SJSA1 (cell line): ENCODE measurements at places on chromosomes 16 and 17.

- no peak for DNase-seq
These were observed 8.1 kb downstream of the CRISPLD2 start for GRCh38 chr16:84827897-84828296.

DNA sequence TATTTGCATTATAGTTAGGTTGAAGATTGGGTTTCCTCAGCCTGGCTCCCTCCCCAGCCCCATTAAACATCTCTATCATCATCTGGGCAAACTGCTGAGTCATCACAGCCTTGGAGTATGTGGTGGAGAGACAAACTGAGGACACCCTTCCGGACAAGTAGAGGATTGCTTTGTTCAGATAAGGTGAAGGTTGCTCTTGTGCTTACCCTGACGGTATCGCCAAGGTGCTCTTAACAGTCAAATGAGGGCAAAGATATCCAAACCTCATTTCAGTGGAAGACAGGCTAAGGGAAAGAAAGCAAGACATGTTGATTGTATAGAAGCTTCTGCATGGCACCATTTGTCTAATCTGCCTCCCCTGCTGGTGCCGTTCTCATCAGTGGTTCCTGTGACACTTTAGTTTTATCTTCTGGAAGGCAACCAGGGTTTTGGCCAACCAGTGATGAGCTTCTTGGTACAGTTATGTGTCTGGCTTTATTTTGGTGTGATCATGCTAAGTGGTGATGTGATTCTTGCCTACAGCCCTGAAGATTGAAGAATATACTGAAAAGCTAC is 56.9 kb upstream of the LGALS9 start:
- DNase-seq = peak; percentile 21

DNA sequence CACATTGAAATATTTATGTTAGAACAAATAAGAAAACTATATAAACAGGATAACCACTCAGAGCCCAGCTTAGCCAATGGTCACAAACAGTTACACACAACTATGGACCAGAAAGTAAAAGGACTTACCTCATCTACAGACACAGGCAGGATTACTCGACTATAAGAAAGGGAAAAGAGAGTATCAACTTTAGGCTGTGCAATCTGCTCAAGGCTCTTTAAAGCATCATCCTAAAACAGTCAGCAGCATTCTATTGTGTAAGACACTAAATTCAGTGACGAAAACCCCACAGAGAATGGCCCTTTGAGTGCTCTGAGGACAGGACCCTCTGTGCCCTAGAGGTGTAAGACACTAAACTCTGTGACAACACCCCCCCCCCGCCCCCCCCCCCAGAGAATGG is 4.2 kb downstream of the PITPNA start:
- no peak for DNase-seq

GRCh38 chr16:14292051-14292825 is 221.1 kb downstream of the MRTFB start:
- DNase-seq = no peak

DNA sequence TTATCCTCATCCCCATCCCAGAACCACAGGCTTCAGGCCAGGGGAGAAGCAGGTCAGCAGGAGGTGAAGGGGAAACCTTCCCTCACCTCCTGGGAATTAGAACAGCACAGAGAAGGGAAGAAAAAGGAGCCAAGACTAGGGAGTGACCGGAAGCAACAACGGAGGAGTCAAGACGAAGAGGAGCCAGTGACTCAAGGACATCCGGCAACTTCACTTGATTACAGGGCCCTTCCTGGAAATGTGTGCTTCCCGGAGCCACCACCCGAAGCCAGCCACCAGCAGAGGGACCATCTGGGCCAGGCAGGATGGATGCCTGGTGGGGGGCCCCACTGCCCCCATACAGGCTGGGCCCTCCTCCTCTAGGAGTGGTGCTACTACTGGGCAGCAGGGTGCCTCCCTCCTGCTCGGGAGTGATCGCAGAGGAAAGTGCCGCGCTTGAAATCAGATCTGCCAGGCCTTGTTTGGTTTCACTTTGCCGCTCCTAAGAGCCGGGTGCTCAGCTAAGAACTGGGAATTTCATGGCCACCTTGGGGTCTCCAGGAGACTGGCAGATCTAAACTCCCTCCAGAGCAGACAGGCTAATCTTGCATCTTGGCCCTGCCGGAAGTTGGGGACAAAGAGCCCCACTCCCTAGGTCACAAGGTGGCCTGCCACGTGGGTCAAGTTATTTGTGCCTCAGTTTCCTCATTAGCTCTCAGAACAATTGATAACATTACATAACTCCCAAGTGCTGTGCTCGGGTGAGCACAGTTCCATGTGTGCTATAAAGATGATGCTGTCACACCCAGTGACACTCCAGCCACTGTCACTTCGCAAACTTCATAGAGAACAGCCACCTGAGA is 6.6 kb downstream of the CDC42EP4 start:
- peak; percentile 99 for DNase-seq

DNA sequence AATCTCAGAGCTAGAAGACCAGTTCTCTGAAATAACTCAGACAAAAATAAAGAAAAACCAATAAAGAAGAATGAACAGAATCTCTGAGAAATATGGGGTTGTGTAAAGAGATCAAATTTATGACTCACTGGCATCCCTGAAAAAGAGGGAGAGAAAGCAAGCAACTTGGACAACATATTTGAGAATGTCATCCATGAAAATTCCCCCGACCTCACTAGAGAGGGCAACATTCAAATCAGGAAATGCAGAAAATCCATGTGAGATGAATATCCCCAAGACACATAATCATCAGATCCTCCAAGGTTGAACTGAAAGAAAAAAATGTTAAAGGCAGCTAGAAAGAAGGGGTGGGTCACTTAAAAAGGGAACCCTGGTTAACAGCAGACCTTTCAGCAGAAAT is 32.1 kb downstream of the TANC2 start:
- DNase-seq = no peak

GRCh38 chr17:69323806-69324205 is 3.1 kb downstream of the ABCA5 start:
- DNase-seq = no peak

DNA sequence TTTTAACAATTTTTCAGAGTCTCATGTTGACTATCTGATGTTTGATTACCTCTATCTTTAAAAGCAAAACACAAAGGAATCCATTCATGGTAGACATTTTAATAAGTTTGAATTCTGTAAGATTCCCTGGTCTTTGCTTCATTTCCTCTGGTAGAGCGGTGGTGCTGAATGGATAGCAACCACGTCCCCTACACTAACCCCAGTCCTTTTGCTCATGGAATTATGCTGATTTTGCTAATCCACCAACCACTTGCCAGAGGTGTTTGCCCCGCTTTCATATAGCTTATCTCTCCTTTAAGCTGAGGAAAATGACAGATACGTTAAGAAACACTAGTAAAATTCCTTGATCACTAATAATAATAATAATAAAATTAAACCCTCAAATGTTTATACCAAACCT is 9.5 kb downstream of the KCNJ16 start:
- no peak for DNase-seq

GRCh38 chr16:49464877-49465504 is 91.4 kb downstream of the C16orf78 start:
- DNase-seq = no peak

DNA sequence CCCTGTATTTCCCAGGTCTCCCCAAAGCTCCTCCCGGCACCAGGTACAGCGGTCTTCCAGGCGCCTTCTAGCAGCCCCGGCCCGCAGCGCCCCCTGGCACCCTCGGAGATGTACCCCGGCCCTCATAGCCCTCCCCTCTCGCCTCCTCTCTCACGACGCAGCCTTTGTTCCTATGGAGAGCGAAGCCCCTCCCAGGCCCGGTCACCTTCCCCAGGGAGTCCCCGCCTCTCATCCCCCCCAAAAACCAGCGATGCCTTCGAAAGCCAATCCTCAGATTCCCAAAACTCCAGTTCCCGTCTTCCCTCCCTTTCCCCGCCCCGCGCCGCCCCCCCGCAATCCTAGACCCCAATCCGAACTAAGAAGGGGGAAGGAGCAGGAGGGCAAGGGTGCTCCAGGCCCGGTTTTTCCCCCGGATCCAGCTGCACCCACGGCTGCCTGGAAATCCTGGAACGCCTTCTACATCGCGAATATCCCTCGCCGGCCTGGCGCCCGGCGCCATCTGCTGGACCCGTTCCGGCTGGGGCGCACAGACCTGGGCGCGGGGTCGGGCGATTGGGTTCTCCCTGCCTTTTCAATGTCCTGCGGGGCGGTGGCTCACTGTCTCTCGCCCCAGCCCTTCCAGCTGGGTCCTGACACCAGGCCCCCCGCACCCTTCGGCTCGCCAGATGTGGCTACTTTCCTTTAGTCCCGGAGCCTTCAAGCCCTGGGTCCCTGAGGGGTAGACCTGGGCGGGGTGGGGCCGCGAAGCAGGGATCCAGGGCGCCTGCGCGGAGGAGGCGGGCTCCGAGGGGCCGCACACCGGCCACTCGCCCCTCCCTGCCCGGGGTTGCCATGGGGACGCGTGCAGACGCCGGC is at the start of gene DNAH2:
DNAH2 (plus strand) TSS at position 844 of the 855 bp plus-strand sequence. CDS start 1,991 bp downstream, outside the sequence.
- DNase-seq = peak; percentile 84

- DNase-seq = no peak
These were observed 138.9 kb downstream of the GSG1L start for GRCh38 chr16:27924411-27925118.

DNA sequence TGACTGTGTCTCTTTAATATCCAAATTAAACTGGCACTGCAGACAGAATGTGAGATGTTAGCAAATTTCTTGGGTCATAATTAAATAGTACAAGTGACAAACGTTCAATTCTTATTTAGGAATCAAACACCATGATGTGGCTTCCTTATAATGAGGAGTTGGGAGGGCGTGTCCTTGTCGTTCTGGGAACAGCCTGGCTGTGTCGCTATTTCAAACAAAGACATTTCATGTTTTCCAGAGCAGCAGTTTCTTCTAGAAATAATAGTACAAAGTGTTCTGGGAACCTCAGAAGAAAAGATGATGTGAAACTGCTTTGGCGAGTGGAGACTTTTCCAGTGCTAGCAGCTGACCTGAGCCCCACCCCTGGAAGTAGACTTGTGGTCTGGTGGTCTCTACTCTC is 301.7 kb upstream of the N4BP1 start:
- DNase-seq = no peak

GRCh38 chr17:55726440-55726839 is 3.8 kb upstream of the TMEM100 start:
- peak; percentile 53 for DNase-seq

- DNase-seq = no peak
These were observed 10.4 kb downstream of the CHAD start for GRCh38 chr17:50458270-50458669.

GRCh38 chr17:42698736-42699414 is 16.5 kb downstream of the CNTNAP1 start:
- DNase-seq = no peak

GRCh38 chr17:80145076-80146075 is 1.6 kb downstream of the EIF4A3 start:
- DNase-seq = no peak

DNA sequence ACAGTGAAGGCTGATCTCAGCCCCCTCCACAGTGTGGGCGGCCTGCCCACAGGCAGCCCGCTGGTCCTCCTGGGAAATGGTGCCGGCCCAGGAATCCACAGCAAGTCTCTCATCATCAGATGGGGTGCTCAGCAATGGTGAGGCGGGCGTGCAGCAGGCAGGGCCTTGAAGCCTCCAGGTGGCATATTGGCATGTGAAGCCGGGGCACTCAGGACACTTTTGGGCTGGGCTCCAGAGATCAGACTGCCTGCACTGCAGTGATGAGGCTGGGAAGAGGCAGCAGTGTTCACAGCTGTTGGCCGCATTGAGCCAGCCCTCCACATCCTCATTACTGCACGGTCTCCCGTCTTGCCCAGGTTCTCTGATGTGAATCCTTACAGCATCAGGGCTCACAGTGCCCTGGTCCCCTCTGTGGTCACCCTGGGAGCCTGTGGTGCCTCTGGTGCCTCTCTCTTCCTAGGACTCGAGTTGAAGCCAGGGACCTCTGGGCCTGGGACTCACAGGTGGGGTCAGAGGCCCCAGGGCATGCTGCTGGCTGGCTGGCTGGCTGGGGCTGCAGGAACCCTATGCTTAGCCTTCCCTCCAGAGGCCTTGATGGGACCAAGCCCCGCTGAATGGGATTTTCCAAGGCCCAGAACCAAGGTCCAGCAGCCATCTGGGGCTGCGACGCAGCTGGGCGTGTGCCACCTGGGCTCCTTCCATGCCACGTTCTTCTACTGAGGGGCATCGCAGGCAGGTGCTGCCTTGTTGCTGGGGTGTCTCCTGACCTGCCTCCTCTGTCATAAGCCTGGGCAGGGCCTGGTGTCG is 48.6 kb downstream of the TNFRSF13B start:
- no peak for DNase-seq

DNA sequence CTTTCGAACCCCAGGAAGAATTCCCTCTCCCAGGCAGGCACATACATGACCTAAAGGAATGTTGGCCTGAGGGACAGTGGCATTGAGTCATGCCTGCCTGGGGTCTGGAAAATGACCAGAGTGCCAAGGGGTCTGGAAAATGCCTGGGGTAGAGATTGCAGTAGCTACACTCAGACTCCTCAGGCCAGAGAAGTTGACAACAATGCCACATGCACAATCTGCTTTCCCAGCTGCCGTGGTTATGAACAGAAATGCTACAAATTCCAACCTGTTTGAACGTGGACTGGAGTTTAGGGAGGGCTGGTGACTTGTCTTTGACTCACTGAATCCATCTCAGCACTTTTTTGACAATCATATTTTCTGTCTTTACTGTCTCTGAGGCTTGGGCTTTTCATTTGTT is 250.0 kb downstream of the ABCC12 start:
- no peak for DNase-seq

DNA sequence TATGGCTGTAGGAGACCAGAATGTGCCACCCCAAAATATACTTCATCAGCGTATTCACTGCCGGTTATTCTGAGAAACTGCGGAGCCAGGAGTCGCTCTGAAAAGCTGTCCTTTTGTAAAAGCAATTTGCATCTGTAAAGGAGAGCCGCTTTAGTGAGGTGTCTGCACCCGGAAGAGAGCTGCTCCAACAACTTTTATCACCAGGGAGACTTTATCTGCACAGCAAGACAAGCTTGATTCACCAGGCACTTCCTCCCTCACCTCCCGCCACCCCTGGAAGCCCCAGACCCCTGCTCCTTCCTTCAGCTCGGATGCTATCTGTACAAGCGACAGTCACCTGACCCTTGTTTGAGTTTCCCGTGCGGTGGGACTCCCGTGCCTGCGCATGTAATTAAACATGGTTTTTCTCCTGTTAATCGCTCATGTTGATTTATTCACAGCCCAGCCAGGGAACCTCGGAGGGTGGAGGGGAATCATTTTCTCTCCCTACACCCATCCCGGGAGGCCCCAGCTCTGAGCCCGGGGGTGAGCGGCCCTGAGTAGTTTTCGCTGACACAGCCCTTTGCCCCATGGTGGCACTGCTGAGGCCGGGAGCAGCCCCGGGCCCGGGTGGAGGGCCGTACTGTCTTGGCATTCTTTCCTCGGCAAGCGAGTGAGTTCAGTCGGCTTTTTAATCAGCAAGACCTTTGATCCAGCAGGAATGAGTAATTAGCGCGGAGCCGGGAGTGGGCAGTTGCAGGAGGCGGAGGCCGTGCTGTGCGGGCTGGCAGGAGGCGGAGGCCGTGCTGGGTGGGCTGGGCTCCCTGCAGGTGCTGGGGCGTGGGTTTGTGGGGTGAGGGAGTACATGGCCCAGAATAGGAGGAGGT is 222.7 kb upstream of the CIBAR2 start:
- no peak for DNase-seq

DNA sequence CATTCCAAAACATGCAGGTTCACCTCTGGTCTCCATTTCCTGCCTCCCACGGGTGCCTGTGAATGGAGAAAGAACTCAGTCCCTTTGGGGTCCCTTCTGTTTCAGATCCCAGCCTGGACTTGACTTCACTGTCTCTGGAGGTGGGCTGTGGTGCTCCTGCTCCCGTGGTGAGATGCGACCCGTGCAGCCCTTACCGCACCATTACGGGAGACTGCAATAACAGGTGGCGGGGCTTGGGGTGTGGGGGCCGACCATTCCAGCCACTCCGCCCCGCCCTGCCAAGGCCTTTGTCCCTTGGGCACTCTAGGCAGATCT is 10.5 kb downstream of the LPO start:
- no peak for DNase-seq
